ENCODE measurements at places on chromosomes 7 and 10. TPM values are rescaled to one million over a fixed set of nuclear protein-coding genes. Genes with fewer than 3 reads are reported as not detected.

GBX1 gene
- total RNA-seq = not detected

DUSP5 gene
- 27.6 TPM for total RNA-seq

- no peak for DNase-seq
These were observed 14.3 kb downstream of the BPGM start for GRCh38 chr7:134660961-134661376.

- DNase-seq = no peak
These were observed 596.4 kb upstream of the GHITM start for GRCh38 chr10:83542774-83543411.

- no peak for DNase-seq
These were observed 173.9 kb upstream of the ZMIZ1 start for GRCh38 chr10:78894841-78895195.

DNA sequence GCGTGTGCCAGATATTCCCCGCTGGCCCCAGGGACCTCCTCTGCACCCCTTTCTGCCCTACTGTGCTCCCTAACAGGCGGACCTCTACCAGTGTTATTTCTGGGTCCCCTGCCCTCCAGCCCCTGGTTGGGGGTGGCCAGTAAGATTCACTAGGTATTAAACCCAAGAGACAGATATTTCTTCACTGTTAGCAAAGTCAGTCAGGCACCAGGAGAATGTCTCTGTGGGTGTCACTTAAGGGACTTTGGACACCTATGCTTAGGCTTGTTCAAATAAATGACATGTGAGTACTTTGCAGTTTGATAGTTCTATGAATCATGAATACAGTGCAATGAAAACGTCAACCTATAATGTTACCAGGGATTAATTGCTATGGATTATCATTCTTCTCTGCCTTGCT lies 234.3 kb upstream of the IGFBP3 start:
- DNase-seq = no peak

- DNase-seq = no peak
These were observed 79.7 kb upstream of the ZNF32 start for GRCh38 chr10:43728425-43728824.

- DNase-seq = no peak
These were observed 361.8 kb upstream of the MGMT start for GRCh38 chr10:129105266-129105665.

DNA sequence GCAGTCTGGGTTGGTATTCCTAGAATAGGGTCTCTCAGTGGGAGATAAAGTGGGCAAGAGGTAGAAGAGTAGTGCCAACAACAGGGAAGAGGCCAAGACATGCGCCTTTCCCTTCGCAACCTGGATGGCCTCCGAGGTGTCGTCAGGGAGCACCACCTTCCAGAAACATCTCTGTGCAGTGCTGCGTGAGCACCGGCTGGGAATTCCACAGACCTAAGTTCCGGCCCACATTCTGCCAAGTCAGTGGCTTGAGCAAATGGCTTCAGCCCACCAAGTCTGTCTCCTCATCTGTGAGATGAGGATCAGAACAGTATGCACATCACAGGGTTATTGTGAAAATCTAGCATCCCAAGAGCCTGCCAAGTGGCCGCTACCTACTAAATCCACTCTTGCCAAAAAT lies 40.6 kb downstream of the CCDC3 start:
- no peak for DNase-seq

Data from glomerular endothelial cell (primary cell).